Activated naive CD8-positive, alpha-beta T cell treated with anti-CD3 and anti-CD28 coated beads, Interleukin-2, amount 50 U/mL, for 16 hours (primary cell): ENCODE measurements at places on chromosomes 11 and 22.

DNA sequence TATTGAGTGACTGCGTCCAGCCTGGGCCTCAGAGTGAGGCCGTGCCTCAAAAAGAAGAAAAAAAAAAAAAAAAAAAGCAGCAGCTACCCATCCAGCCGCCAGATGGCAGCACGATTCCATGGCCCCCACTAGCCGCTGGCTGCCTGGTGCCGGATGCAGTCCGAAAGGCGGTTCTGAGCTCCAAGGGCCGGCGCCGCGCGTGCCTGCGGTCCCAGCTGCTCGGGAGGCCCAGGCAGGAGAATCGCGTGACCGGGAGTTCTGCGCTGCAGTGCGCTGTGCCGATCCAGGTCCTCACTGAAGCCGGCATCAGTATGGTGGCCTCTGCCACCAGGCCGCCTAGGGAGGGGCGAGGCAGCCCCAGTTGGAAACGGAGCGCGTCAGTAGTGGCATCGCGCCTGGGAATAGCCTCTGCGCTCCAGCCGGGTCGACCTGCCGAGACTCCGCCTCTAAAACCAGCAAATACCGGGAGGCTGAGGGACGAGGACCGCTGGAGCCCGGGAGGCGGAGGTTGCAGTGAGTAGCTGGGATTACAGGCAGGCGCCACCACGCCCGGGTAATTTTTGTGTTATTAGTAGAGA is 19.3 kb downstream of the SCARF2 start:
- peak; percentile 42 for DNase-seq

DNA sequence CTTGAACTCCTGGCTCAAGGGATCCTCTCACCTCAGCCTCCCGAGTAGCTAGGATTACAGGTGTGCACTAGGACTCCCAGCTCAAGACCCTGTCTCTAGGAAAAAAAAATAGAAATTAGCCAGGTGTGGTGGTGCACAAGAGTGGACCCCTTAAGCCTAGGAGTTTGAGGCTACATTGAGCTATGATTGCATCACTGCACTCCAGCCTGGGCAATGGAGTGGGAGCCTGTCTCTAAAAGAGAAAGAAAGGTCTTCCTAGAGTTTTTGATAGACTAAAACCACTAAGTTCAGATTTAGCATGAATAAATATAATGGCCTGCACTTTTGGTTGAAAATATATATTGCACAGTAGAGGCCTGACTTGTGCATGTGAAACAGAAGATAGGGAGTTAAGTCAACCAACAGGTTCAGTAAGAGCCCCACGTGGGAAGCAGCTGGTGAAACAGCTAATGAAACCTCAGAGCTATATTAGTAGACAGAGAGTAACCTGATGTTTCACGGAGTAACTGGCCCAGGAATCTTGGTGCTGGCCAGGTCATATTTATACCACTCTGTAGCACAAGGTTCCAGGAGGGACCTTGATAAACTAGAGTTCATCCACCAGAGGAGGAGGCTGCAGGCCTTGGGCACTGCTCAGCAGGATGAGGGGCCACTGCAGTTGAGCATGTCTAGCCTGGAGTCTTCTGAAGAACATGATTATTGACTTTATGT is 4.6 kb upstream of the MICAL3 start:
- DNase-seq = no peak

DNA sequence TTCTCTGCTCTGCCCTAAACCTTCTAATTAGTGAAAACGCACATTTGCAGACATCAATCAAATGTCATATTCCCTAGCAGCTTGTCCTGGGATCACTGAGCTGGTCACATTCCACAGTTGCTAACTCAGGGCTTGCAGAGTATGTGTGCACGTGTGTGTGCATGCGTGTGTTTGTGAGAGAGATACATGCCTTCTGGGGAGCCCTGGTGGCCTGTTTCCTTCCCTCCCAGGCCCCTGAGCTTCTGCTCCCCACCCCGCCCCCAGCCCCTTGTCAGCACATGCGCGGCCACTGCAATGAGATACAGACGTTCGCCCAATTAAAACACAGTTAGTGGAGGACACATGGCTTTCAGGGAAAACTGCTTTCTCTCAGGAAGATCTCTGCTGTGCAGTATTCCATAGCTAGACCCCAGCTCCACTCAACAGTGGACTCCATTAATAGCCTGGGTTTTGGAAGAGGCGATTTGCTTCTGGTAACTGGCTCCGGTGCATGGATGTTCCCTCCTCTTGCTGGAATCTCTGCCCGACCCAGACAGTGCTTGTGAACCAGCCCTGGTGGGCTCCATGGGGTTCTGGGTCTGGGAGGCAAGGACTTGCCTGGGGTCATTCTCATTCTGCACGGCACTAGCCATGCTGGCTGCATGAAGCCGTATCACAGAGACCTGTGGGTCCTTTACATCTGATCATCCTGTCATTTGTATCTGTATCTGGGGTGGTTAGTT is 17.7 kb downstream of the LRP5 start:
- no peak for DNase-seq

- no peak for DNase-seq
Observed at GRCh38 chr11:119335655-119336543, 1.6 kb downstream of the RNF26 start.

DNA sequence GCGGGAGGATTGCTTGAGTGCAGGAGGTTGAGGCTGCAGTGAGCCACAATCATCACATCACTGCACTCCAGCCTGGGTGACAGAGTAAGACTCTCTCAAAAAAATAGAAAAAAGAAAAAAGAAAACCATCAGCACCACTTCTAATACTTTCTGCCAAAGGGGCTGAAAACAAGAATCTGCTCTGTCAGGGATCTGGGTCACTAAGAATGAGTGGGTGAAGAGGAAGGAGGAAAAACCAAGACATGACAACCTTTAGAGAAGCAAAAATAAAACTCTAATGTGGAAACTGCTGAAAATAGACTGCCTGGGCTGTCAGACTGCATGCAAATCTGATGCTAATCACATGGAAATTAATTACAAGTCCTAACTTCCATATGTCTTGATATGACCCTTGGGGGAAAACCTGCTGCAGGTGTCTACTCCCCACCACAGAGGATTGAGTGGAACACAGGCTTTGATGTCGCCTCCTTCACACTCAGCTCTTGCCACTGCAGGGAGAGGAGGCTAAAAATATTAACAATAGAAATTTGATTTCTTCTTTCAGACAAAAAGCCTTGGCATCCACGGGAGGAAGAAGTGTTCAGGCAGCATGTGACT is 62.5 kb upstream of the CRTAM start:
- no peak for DNase-seq

DNA sequence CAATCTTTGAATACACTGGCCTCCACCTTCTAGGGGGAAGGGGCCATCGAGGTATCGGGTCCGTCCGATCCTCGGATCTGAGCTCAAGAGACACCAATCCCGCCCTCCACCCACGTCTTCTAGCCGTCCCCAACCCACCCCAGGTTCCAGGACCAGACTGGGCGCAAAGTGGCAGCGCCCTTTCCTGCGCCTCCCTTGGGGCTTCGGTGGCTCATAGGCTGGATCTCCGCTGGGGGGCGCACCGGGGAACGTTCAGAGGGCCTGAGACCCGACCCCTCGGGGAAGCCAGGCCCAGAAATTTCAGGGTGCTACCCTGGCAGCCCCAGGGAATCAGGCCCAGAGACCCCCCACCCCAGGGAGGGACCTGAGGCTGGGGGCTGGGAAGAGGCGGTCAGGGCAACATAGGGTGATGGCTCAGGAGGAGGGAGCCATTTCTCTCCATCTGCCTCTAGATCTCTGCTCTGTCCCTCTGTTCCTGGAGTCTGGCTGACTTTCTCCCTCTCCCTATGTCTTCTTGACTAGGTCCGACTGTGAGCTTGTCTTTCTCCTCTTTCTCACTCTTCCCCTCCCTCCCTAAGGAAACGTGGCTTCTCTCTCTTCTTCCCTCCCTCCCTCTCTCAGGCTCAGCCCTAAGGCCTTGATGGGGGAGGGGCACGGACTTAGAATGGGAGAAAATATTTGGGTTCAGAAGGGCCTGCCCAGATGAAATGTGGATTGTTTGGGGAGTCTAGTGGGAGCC is 1.1 kb downstream of the CREB3L1 start:
- peak; percentile 17 for DNase-seq

DNA sequence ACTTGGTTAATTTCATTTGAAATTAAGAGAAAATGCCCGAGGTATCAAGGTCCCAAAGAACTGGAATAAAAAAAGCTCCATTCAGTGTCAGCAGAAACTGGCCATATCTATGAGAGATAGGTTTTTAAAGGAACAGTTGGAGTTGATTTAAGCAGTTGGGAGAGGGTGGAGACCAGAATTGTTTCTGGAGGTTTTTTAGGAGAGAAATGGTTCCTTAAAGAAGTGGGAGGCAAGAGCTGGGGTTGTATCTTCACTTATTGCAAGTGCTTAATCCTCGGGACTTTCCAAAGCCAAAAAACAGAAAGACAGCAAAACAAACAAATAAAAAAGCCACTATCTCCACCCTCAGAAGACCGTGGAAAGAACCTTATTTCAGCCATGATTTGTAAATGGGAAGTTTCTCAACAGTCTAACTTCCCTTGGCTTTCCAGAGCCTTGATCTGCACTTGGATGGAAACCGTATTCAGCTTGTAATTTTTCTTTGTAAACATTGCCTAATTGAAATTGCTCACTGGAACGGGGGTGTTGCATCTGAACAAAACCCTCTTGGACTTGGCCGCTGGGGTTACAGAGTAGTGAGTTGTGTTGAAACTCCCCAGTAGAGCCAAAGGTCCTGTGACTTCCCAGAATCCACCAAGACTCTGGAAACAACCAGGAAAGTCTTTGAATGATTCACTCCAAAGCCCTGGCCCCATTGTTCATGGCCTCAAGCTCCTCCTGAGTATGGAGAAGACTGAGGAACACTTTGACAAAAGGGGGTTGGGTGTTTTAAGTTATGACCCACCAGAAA is 115.6 kb downstream of the SLC1A2 start:
- DNase-seq = no peak

DNA sequence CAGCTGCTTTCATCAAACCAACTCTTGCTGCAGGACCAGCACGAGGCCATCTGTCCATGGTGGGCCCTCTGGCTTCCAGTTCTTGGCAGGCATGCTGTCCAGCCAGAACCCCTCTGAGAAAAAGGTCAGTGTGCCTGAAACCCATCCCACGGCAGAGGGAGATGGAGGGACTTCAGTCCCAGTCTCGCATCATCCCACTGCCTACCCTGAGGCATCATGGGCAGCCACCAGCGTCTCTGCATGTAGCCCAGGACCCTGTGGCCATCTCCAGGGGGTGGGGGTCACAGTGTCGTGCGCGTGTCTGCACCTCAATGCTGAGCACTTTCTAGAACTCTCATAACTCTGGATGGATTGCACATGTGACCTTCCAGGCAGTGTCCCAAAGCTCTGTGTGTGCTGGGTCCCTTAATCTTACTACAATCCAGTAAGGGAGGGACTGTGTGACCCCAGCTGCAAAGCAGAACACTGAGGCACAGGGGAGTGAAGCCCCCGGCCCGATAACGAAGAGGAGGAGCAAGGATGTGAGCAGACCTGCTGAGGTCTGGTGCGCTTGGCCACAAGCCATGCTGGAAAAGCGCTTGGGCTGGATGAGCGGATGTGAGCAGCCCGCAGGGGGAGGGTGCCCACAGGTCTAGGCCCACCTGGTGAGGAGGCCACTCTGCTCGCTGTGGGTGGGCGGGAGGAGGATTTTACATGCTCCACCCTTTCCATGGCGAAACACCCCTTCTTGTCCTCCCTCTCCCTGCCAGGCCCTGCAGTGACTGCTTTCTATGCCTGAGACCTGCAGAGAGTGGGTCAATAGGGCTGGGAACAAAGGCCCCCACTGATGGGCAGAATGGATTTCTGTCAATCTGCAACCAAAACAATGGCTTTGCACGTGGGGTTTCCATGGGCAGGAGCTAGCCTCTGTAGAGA is 1401.0 kb downstream of the BRD1 start:
- DNase-seq = no peak

DNA sequence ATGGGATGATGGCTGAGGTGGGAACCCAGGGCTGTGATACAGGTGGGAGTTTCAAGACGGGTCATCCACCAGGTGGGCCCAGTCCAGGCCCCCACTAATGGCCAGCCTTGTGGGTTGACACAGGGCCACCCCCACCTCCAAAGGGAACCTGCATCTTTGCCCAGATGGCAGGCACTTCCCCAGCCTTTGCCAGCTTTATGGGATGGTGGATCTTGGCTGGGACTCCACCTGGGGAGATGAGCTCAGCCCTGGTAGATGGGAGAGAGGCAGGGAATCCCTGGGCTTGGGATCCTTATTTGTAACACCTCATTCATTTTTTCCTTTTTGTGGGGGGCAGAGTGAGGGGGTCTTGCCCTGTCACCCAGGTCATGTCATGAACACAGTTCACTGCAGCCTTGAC is 33.4 kb downstream of the CD82 start:
- no peak for DNase-seq

DNA sequence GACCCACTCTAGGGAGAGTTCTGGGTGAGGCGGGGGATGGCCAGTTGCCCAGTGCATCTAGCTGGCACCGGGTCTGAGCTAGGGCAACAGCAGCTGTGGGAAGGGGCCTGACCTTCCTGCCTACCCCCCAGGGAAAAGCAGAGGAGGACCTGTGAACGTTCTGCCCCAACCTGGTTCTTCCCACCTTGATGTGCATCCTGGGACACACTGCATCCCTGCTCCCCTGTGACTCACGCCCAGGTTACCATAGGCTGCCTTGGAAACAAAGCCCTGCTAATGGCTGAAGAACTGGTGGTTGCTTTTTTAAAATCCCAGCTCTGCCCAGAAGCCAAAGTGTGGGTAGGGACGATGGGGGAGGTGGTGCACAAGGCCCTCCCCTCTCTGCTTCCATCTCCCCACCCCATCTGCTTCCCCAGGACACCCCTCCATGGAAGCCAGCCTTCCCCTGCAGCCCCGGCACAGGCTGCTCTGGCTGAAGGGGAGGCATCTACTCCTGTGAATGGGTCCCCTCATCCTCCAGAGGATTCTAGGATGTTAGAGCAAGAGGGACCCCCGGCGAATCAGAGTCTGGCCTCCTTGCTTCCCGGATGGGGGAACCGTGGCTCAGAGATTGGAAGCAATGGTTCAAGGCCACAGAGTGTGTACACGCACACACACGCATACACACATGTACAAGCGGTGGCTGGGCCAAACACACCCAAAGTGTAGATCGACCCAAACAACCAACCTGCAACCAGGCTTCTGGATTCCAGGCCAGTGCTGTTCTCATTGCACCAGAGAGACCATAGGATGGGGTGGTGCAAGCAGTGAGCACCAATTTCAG is 7.6 kb upstream of the C11orf96 start:
- no peak for DNase-seq

- DNase-seq = no peak
Observed at GRCh38 chr11:45264839-45265515, 21.2 kb downstream of the SYT13 start.

DNA sequence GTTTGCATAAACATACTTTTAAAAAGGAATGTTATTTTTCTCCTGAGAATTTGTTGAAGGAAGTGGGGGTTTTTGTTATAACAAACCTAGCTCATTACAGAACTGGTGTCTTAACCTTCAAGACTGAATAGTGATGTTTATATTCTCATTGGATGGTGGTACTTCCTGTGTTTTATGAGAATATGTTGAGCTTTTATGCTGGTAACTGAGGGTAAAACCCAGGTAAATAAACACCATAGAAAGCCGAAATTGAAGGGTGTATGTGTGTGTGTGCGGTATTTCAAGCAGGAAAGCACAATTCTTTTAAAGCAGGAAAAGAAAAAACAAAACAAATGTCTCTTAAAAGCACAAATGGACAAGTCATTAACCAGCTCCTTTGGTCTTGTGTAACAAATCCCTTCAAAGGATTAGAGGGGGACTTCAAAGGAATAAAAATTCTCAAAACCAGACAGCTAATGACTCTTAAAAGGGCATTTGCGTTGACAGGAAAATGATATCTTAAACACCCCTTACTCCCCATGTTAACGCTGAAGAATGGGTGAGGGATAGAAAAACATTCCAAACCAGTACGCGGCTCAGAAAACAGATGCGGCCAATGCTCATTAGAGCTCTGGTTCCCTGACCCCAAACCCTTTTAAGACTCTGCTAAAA is 23.8 kb downstream of the LMO2 start:
- no peak for DNase-seq

GRCh38 chr11:8269636-8270035 is 6.0 kb upstream of the LMO1 start:
- no peak for DNase-seq
